Breast epithelium (tissue), 4 donors: ENCODE measurements at places on chromosomes 7 and 10. TPM values are rescaled to one million over a fixed set of nuclear protein-coding genes. Genes with fewer than 3 reads are reported as not detected.
A peak's percentile ranks its signal among the peaks of the same experiment; 100 is the strongest.

ACBD7 gene
- not detected for total RNA-seq

SORBS1 gene
- total RNA-seq, result 156 TPM

DNA sequence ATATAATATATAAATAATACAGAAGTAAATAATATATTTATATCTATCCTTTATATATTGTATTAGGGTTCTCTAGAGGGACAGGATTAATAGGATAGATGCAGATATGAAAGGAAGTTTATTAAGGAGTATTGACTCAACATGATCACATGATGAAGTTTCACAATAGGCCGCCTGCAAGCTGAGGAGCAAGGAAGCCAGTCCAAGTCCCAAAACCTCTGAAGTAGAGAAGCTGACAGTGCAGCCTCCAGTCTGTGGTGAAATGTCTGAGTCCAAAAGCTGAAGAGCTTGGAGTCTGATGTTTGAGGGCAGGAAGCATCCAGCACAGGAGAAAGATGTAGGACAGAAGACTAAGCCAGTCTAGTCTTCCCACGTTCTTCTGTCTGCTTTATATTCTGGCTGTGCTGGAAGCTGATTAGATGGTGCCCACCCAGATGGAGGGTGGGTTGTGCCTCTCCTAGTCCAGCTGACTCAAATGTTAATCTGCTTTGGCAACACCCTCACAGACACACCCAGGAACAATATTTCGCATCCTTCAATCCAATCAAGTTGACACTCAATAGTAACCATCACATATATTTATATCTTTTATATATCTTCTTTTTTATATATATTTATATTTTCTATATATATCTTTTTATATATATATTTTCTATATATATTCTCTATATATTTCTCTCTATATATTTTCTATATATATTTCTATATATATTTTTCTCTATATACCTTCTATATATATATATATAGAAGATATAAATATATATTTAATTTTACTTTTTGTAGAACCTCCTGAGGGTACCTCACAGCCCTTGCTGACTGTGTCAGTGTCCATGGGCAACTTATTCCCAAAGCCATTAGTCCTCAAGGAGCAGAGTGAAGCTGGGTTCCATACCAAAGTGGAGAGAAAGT, 24.6 kb upstream of the AKR1B10 start:
- no peak for DNase-seq

DNA sequence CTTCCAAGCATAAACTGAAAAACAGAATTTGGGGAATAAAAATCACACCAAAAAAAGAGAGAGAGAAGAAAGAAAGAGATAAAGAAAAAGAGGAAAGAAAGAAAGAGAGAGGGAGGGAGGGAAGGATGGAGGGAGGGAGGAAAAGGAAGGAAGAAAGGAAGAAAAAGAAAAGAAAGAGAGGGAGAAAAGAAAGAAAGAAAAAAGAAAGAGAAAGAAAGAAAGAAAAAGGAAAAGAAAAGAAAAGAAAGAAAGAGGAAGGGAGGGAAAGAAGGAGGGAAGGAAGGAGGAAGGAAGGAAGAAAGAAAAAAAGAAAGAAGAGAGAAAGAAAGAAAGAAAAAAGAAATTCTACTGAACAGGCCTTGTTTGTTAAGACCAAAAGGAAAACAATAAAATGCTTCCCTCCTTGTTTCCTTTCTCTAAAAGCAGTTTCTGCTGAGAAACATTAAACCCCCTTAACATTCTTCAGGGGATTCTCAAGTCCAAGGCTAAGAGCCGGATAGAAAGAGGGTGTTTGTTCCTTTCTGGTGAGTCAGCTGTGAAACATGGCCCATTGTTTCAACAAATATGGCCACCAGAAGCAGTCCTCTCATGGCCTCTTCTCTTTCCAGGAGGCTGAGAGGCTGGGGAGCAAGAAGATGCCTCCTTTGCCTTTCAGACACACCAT, 46.9 kb upstream of the GPAM start:
- no peak for DNase-seq

DNA sequence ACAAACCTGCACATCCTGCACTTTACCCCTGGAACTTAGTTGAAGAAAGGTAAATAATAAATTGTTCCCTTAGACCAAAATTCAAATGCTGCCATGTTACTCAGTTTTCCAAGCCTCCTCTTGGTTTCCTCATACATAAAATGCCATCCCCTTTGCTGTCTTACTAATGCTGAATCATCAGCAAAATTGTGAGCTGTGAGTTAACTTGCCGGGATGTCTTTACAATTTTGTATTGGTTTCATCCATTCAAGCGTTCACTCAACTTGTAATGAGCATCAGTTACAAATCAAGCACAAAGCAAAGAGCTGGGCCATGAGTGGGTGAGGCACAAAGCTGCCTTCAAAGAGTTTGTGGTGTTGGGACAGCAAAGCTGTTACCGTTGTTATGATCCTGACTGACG, 395.8 kb upstream of the ZMIZ1 start:
- no peak for DNase-seq

RNF148 gene
- 1.3 TPM for total RNA-seq

NOC3L gene
- 26.2 TPM for total RNA-seq

TTYH3 gene
- 11.6 TPM for total RNA-seq

PILRA gene
- total RNA-seq, result 9.9 TPM

RADIL gene
- total RNA-seq, result 5.9 TPM

DNA sequence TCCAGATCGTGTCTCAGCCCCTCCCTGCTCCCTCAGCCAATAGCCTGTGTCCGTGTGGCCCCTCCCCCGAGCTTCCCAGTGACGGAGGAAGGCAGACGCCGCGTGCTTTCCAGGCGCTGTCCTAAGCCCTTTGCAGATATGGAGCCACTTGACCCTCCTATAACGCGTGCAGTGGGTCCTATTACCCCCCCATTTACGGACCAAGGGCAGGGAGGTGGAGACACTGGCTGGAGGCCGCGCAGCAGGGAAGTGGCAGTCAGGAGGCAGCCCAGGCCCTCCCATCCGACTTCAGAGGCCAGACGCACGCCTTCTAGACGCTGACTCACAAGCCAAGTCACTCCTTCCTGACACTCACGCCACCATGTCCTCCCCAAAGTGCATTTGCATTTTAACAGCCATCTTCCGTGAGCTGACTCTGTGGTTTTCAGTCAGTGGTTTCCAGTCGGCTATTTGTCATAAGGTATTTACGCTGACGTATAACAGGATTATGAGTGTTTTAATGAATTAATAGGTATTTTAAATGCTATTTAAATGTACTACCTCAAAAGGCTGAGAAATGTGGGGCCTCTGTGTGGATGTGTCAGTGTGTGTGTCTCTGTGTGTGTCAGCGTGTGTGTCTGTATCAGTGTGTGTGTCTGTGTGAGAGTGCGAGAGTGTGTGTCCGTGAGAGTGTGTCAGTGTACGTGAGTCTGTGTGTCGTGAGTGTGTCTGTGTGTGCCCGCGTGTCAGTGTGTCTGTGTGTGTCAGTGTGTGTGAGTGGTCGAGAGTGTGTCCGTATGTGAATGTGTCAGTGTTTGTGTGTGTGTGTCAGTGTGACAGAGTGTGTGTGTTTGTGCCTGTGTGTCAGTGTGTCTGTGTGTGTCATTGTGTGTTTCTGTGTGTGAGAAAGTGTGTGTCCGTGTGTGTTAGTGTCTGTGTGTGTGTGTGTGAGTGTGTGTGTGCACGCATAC, 92.0 kb upstream of the INSIG1 start:
- DNase-seq, result peak; percentile 54

DNA sequence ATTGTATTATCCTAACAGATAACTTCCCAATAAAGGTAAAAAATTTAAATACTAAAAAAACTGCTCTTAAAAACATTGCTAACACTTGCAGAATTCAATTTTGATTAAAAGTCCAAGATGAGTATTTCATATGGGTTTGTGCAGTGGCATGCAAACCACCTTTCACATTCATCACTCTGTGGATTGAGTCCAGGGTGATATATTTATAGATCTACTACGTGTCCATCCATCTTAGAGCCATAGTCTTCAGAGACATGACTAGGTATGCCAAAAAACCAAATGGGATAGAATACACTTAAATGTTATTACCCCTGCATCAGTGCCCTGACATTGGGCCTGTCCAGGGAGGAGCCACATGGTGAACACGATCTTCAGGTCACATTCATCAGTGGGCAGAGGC, 96.0 kb downstream of the DOCK4 start:
- no peak for DNase-seq

DNA sequence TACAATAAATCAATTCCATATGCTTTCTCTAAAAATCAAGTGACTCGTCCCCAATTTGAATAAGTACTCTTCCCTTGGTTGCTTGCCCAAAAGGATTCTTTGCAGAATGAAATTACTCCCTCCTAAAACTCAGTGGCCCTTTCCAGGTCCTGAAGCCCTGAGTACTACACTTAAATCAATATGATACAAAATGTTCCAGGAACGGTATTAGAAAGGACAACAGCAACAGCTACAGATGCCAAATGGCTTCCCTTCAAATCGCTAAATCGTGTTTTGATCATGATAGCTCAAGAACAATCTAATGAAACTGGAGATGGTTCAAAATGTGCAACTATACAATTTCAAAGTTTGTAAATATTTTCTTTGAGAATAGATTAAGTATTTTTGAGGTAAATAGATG, 59.4 kb downstream of the TPK1 start:
- no peak for DNase-seq

DNA sequence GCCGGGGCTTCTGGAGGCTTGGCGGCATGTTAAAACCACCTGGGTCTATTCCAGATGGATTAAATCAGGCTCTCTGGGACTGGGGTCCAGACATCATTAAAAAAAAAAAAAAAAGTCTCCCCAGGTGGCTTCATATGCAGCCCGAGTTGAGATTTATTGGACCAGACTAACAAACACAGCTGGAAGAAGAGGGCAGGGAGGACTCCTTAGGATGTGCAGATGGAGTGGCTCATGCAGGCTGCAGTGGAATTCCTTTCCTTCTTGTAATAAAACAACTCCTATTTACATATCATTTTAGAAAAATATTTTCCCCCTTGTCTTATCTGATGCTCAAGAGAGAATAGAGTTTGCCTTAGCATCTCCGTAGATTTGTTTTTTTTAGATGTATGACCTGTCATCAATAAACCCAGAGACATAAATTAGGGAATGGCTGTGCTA, 238.1 kb downstream of the CAMK1D start:
- no peak for DNase-seq
